ENCODE measurements at places on chromosomes 5 and 9.

GRCh38 chr9:93166699-93167098 lies 17.2 kb upstream of the WNK2 start:
- DNase-seq: no peak

GRCh38 chr5:81950996-81951395 lies 20.8 kb upstream of the ATG10 start:
- no peak for DNase-seq

GRCh38 chr5:38184627-38185026 lies 73.7 kb upstream of the EGFLAM start:
- no peak for DNase-seq

- peak; percentile 32 for DNase-seq
Measured at GRCh38 chr9:1460143-1460769, 410.1 kb downstream of the DMRT2 start.

DNA sequence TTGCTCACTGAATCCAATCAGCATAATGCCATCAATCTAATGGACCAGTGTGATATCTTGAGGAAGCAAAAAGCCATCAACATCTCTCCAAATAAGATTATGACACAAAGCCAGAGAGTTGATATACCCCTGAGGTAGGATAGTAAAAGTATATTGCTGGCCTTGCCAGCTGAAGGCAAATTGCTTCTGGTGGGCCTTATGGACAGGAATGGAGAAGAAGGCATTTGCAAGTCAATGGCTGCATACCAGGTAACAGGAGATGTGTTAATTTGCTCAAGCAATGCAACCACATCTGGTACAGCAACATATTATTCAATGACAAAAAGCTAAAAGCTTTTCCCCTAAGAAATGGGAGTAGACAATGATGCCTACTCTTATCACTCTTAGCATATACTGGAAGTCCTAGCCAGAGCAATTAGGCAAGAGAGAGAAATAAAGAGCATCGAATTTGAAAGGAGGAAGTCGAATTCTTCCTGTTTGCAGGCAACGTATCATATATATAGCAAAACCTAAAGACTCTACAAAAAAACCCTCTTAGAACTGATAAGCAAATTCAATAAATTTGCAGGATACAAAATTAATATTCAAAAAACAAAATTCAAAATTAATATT lies 216.1 kb upstream of the RASA1 start:
- no peak for DNase-seq

- DNase-seq: no peak
Measured at GRCh38 chr5:149765932-149766331, 35.8 kb downstream of the PPARGC1B start.

DNA sequence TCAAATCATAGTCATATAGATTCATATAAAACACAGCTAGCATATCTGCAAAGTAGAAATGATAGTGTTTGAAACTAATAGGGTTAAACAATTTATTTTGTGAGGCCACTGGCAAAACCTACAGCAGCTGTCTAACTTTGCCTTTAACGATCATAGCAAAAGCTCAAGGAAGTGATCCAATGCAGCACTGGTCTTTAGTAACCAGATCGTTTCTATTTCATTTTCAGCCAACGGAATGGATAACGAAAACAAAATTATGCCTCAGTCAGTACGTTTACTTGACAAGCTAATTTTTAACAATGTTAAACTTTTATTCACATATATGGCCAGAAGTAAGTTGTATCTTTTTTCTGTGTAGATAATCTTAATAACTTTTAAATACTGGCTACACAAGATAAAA lies 17.7 kb downstream of the MLLT3 start:
- no peak for DNase-seq

DNA sequence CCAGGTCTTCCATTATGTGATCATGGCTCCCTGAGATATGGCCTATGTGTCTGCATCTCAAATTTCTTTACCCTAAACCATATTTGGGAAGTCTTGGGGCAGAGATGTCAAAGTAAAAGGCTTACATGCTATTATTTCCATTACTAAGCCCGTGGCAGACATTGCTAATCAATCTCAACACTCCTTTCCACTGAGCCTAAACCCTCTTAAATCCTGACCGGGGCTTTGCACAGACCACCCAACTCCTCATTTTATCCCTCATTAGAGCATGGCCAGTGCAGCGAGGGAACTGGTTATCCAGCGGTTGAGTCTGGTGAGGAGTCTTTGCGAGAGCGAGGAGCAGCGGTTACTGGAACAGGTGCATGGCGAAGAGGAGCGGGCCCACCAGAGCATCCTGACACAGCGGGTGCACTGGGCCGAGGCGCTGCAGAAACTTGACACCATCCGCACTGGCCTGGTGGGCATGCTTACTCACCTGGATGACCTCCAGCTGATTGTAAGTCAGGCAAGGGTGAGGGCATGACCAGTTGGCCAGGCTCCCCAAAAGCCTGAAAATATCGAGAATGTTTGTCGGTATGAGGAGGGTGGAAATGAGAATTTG lies 11.0 kb downstream of the BSPRY start:
- DNase-seq: no peak

- DNase-seq: peak; percentile 37
Measured at GRCh38 chr9:130962418-130963316, 23.6 kb upstream of the FIBCD1 start.

DNA sequence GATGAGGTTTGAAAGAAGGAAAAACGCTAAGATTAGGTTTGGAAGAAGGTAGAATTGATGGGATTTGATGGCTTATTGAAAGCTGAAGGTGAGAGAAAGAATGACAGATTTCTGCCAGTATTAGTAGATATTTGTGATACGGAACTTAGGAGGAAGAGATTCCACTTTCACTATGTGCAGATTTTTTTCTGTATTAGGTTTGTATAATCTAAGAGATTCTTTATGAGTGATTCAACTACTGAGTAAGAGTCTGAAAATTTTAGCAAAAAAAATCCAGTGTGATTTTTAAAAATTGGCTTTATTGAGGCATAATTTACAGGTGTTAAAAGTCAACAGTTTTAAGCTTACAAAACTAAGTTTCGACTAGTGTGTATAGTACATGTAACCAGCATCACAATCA lies 54.1 kb downstream of the AP3S1 start:
- DNase-seq: no peak

DNA sequence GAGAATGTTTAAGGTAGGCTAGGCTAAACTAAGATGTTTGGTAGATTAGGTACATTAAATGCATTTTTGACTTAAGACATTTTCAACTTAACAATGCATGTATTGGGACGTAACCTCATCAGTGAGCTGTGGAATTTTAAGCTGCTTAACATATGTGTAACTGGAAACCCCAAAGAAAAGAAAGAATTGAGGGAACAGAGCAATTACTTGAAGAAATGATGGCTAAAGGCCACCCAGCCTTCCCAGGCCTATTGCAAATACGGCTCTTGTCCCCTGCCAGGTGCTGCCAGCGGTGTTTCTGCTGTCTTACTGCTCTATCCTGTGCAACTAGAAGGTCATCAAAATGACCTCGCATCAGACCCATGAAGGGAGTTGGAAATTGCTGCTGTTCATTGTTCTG lies 52.0 kb downstream of the RICTOR start:
- no peak for DNase-seq

DNA sequence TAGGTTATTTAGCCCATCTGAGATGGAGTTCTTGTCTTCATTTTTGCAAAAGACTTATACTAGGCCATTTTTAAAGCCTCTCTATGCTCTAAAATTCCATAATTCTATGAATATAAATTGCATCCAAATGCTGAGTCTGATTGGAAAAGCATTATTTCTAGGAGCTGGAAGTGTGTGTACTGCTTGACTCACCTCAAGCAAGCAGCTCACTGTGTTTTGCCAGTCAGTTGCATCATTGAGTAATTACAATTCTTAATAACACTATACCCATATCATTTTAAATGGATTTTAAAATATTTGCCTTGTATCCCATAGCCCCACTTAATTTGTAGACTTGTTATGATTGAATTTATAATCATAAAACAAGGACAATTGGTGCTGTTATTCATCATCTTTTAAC lies 161.0 kb downstream of the PAM start:
- no peak for DNase-seq

- no peak for DNase-seq
Measured at GRCh38 chr5:136206361-136206760, 13.4 kb upstream of the SMIM32 start.

GRCh38 chr5:142962174-142962533 lies 192.0 kb downstream of the ARHGAP26 start:
- no peak for DNase-seq

- no peak for DNase-seq
Measured at GRCh38 chr5:62306323-62306895, 403 bp downstream of the KIF2A start.

DNA sequence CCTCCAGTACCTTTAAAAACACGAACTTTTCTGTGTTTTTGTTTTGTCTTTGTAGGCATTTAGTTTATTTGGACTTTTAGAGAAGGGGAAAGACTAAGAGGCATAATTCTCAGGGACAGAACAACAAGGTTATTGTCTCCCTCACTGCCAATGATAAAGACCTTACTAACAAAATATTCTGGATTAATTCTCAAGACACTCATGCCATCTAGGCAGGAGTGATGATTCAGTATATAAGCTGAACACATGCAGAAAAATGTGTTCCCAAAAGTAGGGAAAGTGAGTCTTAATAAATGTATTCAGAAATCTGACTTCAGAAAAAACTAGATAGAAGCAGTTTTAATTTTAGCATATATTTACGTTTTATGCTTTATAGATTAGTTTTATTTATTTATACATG lies 17.4 kb upstream of the ASPN start:
- no peak for DNase-seq

DNA sequence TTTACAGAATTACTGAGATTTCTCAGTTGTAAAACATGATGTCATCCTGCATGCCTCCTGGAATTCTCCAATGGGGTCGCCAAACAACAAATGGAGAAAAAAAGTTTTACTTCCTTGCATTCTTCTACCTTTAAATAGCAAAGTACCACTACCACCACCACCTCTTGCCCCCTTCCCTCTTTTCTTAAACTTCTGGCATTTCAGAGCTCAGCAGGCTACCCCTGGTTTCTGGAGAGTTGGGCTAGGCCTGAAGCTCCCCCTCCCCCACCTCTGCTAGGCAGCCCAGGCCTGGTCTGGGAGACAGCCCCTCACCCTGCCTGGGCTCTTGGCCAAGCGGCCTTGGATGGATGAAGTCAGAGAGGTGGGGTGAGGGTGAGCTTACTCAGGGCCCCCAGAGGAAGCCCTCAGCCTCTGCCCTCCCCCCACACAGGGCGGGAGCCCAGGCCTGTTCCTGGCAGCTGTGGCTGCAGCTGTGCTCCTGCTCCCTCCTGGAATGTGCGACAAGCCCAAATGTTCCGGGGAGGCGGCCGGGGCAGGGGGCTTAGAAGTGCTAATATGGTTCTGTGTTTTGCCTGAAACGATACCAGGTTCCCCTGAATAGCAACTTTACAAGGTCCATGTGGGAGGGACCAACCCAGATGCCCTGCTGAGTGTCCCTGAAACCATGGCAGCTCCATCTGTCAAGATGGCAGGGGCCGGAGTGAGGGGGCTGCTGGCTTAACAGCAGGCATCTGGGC lies 6.0 kb upstream of the CCIN start:
- DNase-seq: no peak

- DNase-seq: no peak
Measured at GRCh38 chr5:32394981-32395380, 49.6 kb downstream of the ZFR start.

- peak; percentile 74 for DNase-seq
Measured at GRCh38 chr9:97740848-97741821, 44.0 kb upstream of the XPA start.

DNA sequence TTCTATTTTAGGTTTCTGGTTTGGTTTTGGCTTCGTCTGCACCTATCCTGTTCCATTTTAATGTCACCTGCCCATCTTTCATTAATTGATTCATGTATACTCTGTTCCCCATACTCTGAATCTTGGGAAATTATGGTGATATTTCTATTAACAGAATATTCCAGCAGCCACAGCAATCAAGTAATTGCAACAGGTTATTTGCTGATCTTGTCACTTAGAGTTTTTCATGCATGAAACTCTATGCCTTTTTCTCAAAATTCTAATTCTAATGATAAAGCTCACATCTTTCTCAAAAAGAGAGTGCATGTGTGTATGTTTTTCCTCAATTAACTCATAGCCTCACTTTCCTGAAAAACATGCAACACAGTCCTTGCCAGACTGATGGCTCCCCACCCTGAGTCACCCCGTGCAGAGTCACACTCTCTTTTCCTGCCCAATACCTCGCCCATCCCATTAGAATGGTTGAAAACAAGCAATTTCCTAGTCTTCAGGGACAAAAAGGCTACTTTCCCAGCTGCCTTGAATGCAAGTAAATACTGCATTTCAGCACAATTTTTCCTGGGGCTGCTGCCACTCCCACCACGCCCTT lies 15.6 kb downstream of the GFRA3 start:
- DNase-seq: no peak

DNA sequence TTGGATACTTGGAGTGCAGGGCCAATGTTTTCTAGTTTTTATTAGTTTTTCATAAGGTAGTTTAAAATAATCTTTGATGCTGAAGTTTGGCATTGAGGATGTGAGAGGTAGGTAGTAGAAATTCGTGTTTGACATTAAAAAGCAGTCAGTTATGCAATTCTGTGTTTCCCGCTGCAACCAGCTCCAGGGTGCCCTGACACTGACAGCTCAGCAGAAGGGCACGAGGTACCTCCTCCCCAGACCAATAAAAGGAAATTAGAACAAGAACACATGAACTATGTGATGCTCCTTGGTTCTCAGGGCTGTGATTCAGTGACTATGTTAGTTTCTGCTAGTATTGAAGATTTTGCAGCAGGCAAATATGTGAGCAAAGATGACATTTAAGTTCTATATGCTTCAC lies 40.2 kb downstream of the NSUN2 start:
- no peak for DNase-seq

GRCh38 chr9:84002344-84002743 lies 21.7 kb downstream of the RMI1 start:
- DNase-seq: no peak

- DNase-seq: no peak
Measured at GRCh38 chr9:18159254-18159653, 314.7 kb upstream of the ADAMTSL1 start.

GRCh38 chr9:108150736-108151586 lies 661.4 kb upstream of the KLF4 start:
- DNase-seq: peak; percentile 64

DNA sequence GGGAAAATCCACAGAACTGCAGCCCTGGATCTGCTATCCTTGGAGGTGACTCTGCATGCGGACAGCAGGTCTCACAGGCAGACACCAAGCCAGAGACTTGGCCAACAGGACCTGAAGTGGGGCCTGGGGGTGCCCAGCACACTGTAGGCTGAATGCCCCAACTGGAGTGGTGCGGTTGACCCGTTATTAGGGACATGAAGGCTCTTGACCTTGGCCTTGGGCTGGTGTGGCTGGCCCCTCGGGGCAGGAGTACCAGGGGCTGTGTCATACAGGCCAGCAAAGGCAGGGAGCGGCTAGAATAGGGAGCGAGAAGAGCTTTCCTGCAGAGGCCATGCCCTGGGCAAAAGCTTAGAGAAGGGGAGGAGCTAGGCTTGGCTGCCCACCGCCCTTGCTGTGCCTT lies 153.2 kb upstream of the MVB12B start:
- no peak for DNase-seq

- no peak for DNase-seq
Measured at GRCh38 chr9:30010691-30011090, 2373.8 kb upstream of the ACO1 start.

- no peak for DNase-seq
Measured at GRCh38 chr9:86079421-86079831, 19.9 kb downstream of the GOLM1 start.

GRCh38 chr9:93216073-93216365 lies 32.1 kb downstream of the WNK2 start:
- no peak for DNase-seq

GRCh38 chr5:33806738-33807442 lies 84.9 kb downstream of the ADAMTS12 start:
- DNase-seq: no peak

GRCh38 chr9:131112374-131113154 lies 12.8 kb upstream of the NUP214 start:
- no peak for DNase-seq
